ENCODE measurements at places on chromosomes 12 and 14. TPM values are rescaled to one million over a fixed set of nuclear protein-coding genes. Genes with fewer than 3 reads are reported as not detected.
A peak's percentile ranks its signal among the peaks of the same experiment; 100 is the strongest.

The FZD10 gene
- total RNA-seq = 0.99 TPM

DNA sequence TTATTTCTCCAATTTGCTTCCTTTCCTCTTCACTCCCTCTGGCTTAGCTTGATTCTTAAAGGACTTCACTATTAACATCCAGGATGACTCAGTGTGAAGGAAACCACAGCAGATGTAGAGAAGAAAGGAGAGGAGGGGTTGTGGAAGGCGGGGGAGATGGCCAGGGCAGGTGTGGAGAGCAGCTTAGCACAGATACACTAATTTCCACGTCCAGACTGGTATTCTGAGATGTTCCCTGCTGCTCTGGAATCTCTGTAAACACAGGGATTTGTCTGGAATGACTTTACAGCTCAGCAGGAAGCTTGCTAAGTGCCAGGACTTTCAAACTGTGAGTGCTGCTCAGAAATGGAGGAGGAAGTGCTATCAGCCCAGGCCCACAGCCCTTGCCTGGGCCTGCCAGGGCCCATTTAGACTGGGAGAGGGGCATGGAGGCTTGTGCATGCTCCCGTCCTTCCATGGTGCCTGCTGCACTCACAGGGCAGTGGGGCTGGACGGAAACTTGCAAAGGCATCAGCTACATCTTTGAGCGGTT lies 202.5 kb upstream of the DDHD1 start:
- DNase-seq = no peak

DNA sequence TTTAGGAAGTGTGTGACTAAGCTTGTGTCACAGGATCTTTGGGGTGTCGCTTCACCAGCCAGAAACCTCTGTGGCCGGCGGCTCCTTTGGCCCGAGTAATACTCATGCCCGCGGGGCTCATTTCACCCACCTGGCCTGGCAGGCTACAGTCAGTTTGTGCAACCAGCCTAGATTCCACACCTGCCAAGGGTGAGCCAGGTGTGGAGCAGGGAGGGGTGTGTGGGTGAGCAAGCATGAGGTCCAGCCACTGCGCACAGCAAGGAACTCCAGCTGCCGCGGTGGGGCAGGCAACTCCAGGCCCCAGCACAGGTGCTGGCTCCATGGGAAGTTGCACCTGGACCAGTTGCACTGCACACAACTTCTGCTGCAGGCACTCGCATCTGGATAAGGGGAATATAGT lies 462.3 kb upstream of the LRFN5 start:
- no peak for DNase-seq

GRCh38 chr14:104317975-104318557 lies 179.7 kb downstream of the KIF26A start:
- DNase-seq = no peak

The NAV3 gene
- total RNA-seq = 1.2 TPM

The RFX4 gene
- not detected for total RNA-seq

DNA sequence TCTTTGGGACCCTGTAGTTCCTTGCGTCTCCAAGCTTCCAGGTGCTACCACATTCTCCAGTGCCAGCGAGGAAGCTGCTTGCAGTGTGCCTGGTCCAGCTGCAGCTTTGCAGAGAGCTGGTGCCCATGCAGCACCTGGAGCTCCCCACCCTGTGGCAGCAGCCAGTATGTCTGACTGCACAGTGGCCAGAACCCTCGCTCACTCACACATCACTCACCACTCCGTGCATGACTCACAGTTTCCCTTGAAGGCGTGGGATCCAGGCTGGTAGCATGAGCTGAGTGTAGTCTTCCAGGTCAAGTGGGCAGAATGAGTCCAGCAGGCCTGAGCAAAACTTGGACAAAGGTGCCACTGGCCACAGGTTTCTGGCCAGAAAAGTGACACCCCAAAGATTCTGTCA lies 33.6 kb downstream of the SDR9C7 start:
- peak; percentile 68 for DNase-seq

The KIF26A gene
- total RNA-seq = 6.1 TPM

DNA sequence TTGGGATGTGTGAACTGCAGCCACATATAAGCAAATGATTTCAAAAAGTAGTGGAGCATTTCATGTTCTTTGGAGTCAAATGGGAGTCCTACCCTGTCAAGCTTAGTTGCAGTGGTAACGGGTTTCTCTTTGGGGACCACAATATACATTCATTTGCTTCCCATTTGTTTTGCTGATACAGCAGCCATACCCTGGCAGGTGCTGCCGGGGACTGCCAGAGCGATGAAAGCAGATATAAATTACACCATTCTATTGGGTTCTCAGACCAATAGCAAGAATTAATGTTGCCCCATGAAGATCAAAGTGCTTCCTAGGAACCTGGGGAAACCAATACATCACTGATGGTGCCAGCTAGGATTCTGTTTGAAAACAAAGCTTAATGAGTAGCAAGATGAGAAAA lies 1621.5 kb upstream of the FLRT2 start:
- no peak for DNase-seq

The GLS2 gene
- 0.20 TPM for total RNA-seq

GRCh38 chr12:124790650-124791400 lies 72.8 kb downstream of the SCARB1 start:
- DNase-seq = no peak

- DNase-seq = no peak
Measured at GRCh38 chr12:89878950-89879349, 170.3 kb upstream of the ATP2B1 start.

The MUCL1 gene
- total RNA-seq = not detected

- no peak for DNase-seq
Measured at GRCh38 chr12:55746913-55747231, 4.0 kb downstream of the GDF11 start.

GRCh38 chr14:72786378-72787350 lies 107.2 kb downstream of the DPF3 start:
- DNase-seq = no peak

The AKAP6 gene
- 0.20 TPM for total RNA-seq

The RND1 gene
- 1.4 TPM for total RNA-seq

- DNase-seq = no peak
Measured at GRCh38 chr12:64170024-64170423, 52.1 kb downstream of the KICS2 start.

- DNase-seq = no peak
Measured at GRCh38 chr14:71597955-71598660, 334.1 kb upstream of the RGS6 start.

- DNase-seq = no peak
Measured at GRCh38 chr12:93449277-93449676, 7.5 kb upstream of the UBE2N start.

- DNase-seq = peak; percentile 14
Measured at GRCh38 chr12:19647806-19648556, 208.7 kb downstream of the AEBP2 start.

GRCh38 chr12:92149563-92149962 lies 3.9 kb upstream of the BTG1 start:
- no peak for DNase-seq
